ENCODE measurements at places on chromosomes 16 and 17.

DNA sequence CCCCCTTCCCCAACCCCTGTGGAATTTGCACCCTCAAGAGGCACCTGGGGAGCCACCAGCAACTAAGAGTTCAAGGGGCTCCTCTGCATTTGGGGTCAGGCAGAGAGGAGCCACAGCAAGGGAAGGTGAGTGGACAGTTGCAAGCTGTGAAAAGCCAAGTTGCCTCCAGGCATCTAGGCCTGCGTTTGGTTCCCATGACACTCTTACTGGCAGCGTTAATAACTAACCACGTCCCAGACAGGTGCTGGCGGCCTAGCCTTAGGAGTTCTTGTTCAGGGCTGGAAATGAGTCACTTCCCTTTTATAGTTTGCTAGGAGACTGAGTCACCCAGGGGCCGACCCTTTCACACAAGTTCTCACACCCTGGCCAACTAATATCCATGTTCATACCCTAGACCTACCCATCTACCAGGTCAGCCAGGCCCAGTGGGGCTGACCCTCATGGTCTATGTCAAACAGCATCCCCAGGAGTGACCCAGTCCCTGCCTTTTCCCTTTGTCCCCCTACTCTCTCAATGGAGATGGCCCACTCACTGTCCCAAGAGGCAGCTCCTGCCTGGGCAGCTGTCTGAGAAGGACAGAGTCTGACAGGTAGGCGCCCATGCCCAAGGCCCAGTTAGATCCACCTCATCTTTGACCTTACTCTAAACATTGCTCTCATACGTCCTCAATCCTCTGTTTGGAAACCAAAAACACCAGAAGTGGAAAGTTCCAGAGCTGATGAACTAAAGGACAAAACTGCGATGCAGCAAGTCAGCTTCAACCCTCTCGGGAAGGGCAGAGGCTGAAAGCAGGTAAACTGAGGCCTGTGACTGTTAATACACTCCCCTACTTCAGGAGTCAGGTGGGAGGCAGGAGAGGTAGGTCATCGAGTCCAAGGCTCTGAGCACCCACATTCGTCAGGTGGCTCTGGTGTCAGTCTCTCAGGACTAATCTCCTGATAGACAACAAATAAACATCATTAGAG, 300.6 kb downstream of the SOX9 start:
- peak; percentile 33 for DNase-seq

GRCh38 chr16:62225675-62226074, 189.4 kb upstream of the CDH8 start:
- no peak for DNase-seq

- no peak for DNase-seq
Observed at GRCh38 chr17:10352893-10353292, 19.9 kb downstream of the MYH13 start.

DNA sequence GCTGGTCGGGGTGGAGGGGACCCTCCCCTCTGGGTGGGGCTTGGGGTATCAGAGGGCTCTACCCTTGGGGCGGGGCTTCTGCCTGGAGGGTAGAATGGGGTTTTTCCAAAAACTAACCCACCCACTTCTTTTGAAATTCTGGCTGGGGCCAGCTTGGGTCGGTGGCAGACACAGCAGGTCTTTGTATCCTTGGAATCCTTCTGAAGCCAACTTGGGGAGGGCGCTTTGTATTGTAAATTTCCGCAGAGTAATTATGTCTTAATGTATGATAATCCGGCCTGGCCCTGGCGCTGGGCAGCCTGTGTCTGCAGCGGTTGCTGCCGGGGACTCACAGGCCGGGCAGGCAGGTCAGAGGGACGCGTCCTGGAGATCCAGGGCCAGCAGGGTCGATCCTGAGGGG, 33.9 kb upstream of the GSE1 start:
- DNase-seq, result no peak

DNA sequence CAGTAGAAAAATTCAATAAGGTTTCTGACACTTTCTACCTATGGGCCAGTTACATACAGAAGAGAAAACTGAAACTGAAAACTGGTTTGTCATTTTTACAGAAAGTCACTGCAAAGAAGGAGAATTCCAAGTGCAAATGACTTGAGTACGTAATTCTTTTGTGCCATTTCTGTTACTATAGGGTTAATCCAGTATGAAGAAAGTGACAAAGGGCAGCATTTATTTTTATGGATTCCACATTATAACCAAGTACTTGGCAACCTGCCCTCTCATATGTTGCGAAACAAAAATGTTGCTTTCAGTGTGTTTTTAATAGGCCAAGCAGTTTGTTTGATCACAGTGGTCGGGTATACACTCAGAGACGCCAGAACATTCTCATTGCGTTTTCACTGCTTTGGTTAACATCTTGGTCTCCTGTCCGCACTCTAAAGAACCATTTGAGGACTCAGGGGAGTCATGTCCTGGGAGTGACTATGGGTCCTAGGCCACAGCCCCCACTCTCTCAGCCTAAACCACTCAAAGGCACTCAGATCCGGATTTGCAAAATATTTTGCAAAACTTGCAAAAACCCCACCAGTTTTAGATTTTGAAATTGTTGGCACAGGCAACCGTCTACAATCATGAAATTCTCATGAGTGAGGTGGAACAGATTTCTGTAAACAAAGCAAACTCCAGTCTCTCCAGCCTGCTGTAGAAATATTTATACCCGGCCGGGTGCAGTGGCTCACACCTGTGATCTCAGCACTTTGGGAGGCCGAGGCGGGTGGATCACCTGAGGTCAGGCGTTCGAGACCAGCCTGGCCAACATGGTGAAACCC, 15.4 kb upstream of the HELZ start:
- no peak for DNase-seq

- no peak for DNase-seq
Observed at GRCh38 chr17:45258981-45259380, 2.9 kb downstream of the SPATA32 start.
